Psoas muscle (tissue), 8 donors: ENCODE measurements at places on chromosomes 7 and 10. TPM values are rescaled to one million over a fixed set of nuclear protein-coding genes. Genes with fewer than 3 reads are reported as not detected.

Gene ZNF716
- total RNA-seq: not detected

Gene CDC14C
- not detected for total RNA-seq

Gene SPAG6
- not detected for total RNA-seq

- no peaks in the 10 kb centered on the region for H3K36me3 ChIP-seq
- peaks cover 3% of the 10 kb centered on the region for H3K27me3 ChIP-seq
- no peak overlapping the region for H3K27ac ChIP-seq
Measured at GRCh38 chr7:49771427-49772176, 1.8 kb upstream of the VWC2 start.

DNA sequence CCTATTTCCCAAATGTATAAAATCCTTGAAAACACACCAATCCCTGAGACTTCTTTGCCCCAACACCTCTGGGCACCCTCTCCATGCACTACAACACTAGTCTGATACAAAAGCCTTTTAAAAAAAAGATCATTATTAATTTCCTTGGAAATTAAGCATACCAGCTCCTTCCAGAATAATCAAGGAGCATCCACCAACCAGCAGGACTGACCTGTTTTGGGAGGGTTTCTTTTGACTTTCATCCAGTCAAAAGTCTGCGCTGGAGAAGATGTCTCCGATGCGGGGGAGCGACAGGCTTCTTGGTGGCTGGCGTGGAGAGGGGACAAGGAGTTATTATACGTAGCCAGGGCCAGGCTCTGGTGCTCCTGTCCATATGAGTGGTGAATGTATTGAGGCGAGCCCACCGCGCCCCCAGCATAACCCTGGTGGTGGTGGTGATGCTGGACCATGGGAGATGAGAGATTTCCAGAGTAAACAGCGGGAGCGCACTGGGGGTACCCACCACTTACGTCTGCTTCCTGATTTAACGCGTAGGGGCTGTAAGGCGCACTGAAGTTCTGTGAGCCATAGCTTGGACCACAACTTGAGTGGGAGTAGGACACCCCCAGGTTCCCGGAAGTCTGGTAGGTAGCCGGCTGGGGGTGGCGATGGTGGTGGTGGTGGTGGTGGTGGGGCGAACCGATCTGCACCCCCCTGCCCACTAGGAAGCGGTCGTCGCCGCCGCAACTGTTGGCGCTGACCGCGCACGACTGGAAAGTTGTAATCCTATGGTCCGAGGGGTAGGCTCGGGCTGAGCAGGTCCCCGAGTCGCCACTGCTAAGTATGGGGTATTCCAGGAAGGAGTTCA, 527 bp downstream of the HOXA1 start:
- no peak for DNase-seq
- H3K36me3 ChIP-seq: peaks cover 12% of the 10 kb centered on the region
- H3K4me3 ChIP-seq: peak overlapping the region; percentile 98
- peaks cover 9% of the 10 kb centered on the region for H3K4me1 ChIP-seq
- H3K27me3 ChIP-seq: no peaks in the 10 kb centered on the region

DNA sequence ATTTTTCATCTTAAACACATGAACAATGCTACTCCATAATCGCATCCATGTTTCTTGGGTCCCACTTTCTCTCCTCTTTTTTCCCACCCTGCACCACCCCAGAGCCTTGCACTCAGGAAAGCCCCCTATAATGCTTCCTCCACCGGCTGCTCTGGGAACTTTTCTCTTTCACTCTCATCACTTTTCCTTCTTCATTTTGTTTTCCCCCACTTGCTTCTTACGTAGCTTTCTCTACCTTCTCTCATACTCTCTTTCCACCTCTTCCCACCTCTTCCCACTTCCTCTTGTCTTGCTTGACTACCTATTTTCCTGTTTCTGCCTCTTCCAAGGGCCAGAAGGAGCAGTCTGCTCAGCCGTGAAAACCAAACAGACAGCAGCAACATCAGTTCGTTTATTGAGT, 229.5 kb upstream of the RHOBTB1 start:
- no peak for DNase-seq
- no peaks in the 10 kb centered on the region for H3K27me3 ChIP-seq
- no peak overlapping the region for H3K4me3 ChIP-seq
- peaks cover 10% of the 10 kb centered on the region for H3K4me1 ChIP-seq
- no peaks in the 10 kb centered on the region for H3K36me3 ChIP-seq
- H3K27ac ChIP-seq: no peak overlapping the region

DNA sequence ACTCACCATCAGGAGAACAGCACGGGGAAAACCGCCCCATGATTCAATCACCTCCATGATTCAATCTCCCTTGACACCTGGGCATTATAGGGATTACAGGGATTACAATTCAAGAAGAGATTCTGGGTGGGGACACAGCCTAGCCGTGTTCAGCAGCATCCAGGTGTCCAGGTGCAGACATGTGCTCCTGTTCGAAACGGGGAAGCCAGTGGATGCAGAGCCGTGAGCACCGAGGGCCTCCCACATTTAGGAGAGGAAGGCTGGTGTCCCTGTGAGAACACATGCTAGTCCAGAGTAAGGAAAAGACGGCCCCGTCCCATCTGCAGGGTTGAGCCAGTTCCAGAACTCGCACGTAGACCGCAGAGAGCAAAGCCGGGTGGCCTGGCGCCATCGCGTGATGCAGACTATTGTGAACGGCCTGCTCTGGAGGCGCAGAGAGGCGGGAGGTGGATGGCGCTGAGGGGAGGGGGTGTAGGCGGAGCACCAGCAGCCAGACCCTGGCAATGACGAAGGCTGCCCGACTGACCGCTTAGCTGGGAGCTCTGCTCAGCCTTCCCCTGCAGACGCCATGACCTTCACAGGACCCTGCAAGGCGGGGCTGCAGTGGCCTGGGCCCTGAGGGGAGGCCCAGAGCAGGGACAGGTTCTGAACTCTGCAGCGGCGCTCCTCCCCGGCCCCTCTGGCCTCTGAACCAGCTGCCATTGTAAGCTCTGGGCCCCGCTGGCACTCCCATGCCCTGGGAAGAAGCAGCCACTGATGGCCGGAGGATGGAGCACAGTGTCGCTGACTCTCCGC, 141.6 kb upstream of the TCERG1L start:
- peak; percentile 61 for DNase-seq
- no peak overlapping the region for H3K27ac ChIP-seq
- H3K4me3 ChIP-seq: peak overlapping the region; percentile 44
- H3K27me3 ChIP-seq: peaks cover 29% of the 10 kb centered on the region
- no peaks in the 10 kb centered on the region for H3K36me3 ChIP-seq
